ENCODE measurements at places on chromosomes 16 and 17. TPM values are rescaled to one million over a fixed set of nuclear protein-coding genes. Genes with fewer than 3 reads are reported as not detected.

DNA sequence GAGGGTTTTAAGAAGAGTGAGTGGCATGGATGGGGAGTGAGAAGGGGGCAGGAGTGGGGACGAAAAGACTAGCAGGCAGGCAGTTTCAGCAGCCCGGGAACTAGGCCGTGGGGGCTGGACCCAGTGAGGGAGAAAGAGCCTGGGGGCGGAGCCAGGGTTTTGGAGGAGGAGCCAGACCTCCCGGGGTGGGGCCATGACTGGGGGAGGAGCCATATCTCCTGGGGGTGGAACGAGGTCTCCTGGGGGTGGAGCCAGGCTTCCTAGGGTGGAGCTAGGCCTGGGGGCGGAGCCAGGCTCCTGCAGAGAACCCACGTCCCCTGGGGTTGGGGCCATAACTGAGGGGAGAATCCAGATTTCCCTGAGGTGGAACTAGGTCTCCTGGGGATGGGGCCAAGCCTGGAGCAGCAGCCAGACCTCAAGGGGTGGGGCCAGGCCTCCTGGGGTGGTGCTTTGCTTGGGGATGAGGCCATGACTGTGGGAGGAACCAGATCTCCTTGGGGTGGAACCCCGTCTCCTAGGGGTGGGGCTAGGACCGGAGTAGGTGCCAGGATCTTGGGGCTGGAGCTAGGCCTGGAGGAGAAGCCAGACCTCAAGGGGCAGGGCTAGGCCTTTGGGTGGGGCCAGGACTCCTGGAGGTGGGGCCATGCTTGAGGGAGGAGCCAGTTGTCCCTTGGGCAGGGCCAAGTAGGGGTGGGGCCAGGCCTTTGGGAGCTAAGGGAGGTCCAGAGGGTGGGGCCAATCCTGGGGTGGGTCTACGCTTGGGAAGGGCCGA lies 41.7 kb upstream of the JPH3 start:
- peaks cover 17% of the 10 kb centered on the region for H3K4me1 ChIP-seq
- no peak for DNase-seq
- no peak overlapping the region for H3K27ac ChIP-seq
- H3K36me3 ChIP-seq: no peaks in the 10 kb centered on the region
- no peak overlapping the region for H3K4me3 ChIP-seq

The RHBDL3 gene
- 0.33 TPM for total RNA-seq

The CALB2 gene
- not detected for total RNA-seq

GRCh38 chr17:82175201-82175600 lies 37.4 kb downstream of the CCDC57 start:
- no peak overlapping the region for H3K4me3 ChIP-seq
- no peak for DNase-seq
- H3K27ac ChIP-seq: no peak overlapping the region
- no peaks in the 10 kb centered on the region for H3K27me3 ChIP-seq

GRCh38 chr16:9976601-9977000 lies 205.6 kb downstream of the GRIN2A start:
- H3K4me1 ChIP-seq: no peaks in the 10 kb centered on the region
- H3K27ac ChIP-seq: no peak overlapping the region
- DNase-seq: no peak
- H3K36me3 ChIP-seq: no peaks in the 10 kb centered on the region

GRCh38 chr17:4090898-4091297 lies 51.9 kb downstream of the ZZEF1 start:
- H3K27me3 ChIP-seq: no peaks in the 10 kb centered on the region
- H3K27ac ChIP-seq: no peak overlapping the region

- no peak for DNase-seq
- peaks cover 62% of the 10 kb centered on the region for H3K4me1 ChIP-seq
- peak overlapping the region; percentile 71 for H3K4me3 ChIP-seq
- peaks cover 74% of the 10 kb centered on the region for H3K36me3 ChIP-seq
These were observed 68.2 kb downstream of the RNF213 start for GRCh38 chr17:80328634-80329380.

- peaks cover 9% of the 10 kb centered on the region for H3K36me3 ChIP-seq
- no peak overlapping the region for H3K27ac ChIP-seq
- DNase-seq: no peak
- no peaks in the 10 kb centered on the region for H3K4me1 ChIP-seq
These were observed 52.1 kb upstream of the GNG13 start for GRCh38 chr16:852451-853185.

DNA sequence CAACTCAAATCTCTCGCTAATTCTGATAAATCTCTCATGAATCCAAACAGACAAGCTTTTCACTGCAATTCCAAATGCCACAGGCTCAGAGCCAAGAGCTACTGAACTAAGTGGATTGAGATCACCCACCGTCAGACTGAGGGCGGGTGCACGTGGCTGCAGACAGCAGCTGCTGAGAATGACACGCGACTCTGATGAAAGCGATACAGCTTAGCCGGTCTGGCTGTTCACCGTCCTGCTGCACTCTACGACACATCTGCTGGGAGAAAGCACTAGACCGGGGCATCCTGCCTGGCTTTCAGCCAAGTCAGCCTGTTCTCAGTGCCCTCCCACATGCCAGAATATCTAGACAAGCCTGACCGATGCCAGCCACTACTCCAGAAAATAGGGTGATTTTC lies 42.6 kb downstream of the KLHDC4 start:
- peaks cover 60% of the 10 kb centered on the region for H3K4me1 ChIP-seq
- H3K4me3 ChIP-seq: peak overlapping the region; percentile 11
- H3K36me3 ChIP-seq: peaks cover 14% of the 10 kb centered on the region
- DNase-seq: peak; percentile 62
- H3K27me3 ChIP-seq: no peaks in the 10 kb centered on the region

DNA sequence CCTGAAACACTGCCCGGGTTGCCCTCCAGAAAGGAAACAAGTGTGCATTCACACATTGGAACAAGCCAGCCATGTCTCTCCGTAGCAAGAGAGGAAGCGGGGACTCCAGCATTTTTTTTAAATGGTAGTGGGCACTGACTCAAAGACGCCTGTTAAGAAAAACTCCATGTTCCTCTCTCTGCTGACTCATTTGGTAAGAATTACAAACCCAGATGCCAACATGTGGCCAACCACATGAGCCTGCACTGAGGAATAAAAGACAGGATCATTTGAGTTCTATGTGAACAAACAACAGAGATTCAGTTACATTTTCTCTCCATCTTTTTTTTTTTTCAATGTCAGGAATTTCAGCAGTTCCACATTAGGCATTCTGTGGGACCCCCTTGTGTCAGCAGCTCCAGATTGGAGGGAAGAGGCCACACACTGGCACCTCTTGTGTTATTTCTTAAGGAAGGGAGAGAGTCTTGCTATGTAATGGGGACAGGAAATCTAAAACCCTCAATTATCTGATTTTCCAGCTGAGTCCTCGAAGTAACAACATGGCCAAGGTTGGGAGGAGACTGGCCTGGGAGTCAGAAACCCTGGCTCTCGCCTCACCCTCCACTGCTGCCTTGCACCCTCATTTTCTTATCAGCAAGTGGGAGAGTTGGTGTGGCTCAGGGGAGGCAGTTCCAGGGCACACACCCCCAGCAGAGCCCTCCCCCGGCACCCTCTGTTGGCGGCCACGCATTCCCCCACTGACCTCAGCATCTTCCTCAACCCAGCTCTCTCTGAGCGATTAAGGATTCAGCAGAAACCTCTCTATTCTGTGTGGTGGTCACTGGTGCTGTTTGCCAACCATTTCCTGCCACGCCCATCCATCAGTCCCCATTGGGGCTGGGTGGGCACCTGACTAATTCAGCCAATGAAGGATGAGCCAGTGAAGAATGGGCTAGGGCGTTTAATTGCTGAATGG lies 173.0 kb downstream of the FOXL1 start:
- H3K27me3 ChIP-seq: peaks cover 18% of the 10 kb centered on the region
- no peaks in the 10 kb centered on the region for H3K4me1 ChIP-seq
- H3K36me3 ChIP-seq: no peaks in the 10 kb centered on the region

DNA sequence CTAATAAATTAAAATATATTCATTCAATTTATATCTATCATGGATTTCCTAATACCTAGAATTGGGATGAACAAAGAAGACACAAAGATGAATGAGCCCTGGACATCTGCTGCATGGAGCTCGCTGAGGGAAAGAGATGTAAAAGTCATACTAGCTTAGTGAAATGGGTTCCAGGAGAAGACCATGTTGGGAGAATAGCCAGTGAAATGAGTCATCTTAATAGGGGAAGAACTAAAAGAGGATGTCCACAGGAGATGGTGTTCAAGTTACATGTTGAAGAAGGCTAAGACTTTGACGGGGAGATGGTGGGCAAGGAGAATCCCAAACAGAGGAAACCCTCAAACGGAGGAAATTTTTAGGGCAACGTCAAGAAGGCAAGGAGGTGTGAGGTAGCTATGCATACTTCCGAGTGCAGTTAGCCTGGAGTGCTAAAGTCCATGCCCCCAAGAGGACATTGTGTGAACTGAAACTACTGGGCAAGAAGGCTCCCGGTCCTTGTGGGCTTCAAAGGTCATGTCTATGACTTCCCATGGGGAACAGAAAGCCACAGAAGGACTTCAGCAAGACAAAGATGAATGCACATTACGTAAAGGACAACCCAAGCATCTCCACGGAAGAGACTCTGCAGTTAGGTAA lies 220.5 kb upstream of the CDH11 start:
- H3K36me3 ChIP-seq: no peaks in the 10 kb centered on the region
- DNase-seq: no peak
- H3K4me1 ChIP-seq: no peaks in the 10 kb centered on the region
- H3K27me3 ChIP-seq: no peaks in the 10 kb centered on the region

DNA sequence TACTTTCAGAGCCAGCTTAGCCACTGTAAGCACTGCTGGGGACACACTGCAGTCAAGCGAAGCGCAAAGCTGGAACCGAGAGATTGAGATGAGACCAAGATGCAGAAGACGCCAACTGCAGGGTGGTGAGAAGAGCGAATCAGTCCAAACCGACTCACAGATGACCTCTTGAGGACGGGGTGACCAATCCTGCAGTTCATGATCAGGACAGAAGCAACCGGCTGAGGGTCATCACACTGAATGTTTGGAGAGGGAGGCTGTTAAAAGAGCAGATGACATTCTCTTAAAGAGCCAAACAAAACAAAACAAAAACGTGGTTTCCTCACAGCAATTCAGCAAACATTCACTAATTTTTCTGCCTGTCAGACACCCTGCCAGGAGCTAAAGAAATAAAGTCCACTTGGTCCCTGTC lies 8.5 kb downstream of the HASPIN start:
- H3K4me1 ChIP-seq: peaks cover 13% of the 10 kb centered on the region
- no peak overlapping the region for H3K4me3 ChIP-seq
- peaks cover 6% of the 10 kb centered on the region for H3K36me3 ChIP-seq
- H3K27me3 ChIP-seq: no peaks in the 10 kb centered on the region
- DNase-seq: no peak

DNA sequence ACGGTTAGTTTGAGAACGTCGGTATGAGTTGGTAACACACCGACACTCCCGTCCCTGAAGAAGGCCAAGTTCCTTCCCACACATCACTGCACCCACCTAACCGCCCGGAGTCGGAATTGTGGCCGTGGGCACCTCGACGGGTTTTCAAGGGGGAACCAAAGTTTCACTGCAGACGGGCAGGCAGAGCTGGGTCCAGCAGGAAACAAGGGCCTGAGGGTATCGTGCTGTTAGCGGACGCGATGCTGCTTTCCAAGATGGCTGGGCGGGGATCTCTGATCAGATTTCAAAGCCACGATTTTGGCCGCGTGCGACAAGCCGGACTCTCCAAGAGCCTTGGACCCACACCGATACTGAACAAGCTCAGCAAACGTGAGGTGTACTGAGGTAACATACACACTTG lies 82.3 kb upstream of the DOC2B start:
- no peak overlapping the region for H3K4me3 ChIP-seq
- peaks cover 6% of the 10 kb centered on the region for H3K4me1 ChIP-seq
- no peak for DNase-seq
- H3K36me3 ChIP-seq: no peaks in the 10 kb centered on the region

DNA sequence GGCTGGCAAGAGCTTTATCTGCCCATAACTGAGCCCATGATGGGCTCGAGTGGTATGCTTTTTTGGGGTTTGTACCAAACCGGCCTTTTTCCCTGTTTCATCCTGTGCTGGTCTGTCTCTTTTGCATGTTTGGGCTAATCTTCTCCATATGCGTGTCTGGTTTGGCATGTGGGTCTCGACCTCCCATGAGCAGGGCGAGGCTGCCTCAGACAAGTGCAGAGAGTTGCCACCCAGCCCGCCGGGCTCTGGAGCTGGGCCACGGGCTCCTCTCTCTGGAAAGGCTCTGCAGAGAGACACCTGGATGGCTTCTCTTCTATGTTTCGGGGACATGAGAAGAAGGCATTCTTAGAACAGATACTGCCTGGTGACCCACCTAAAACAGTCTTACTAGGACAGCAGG lies 67.8 kb upstream of the TBX2 start:
- peaks cover 5% of the 10 kb centered on the region for H3K4me1 ChIP-seq
- no peak overlapping the region for H3K27ac ChIP-seq
- H3K4me3 ChIP-seq: no peak overlapping the region
- no peaks in the 10 kb centered on the region for H3K27me3 ChIP-seq

The ABCA6 gene
- total RNA-seq: 1.1 TPM

DNA sequence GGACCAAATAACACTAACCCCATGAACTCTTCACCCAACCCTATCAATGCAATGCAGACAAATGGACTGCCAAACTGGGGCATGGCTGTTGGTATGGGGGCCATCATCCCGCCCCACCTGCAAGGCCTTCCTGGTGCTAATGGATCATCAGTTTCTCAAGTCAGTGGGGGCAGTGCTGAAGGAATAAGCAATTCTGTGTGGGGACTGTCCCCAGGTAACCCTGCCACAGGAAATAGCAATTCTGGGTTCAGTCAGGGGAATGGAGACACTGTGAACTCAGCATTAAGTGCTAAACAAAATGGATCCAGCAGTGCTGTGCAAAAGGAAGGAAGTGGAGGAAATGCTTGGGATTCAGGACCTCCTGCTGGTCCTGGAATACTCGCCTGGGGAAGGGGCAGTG lies 78.9 kb downstream of the TMC6 start:
- DNase-seq: no peak
- peaks cover 18% of the 10 kb centered on the region for H3K4me1 ChIP-seq
- H3K27me3 ChIP-seq: no peaks in the 10 kb centered on the region
- peaks cover 6% of the 10 kb centered on the region for H3K36me3 ChIP-seq
- no peak overlapping the region for H3K27ac ChIP-seq

The OR1A1 gene
- total RNA-seq: not detected

GRCh38 chr16:30774367-30775130 lies 12.4 kb downstream of the RNF40 start:
- peaks cover 18% of the 10 kb centered on the region for H3K36me3 ChIP-seq
- peak overlapping the region; percentile 70 for H3K4me3 ChIP-seq
- H3K27ac ChIP-seq: no peak overlapping the region
- H3K27me3 ChIP-seq: peaks cover 3% of the 10 kb centered on the region

The SLC35G3 gene
- not detected for total RNA-seq

The HOXB1 gene
- not detected for total RNA-seq

GRCh38 chr17:35486920-35487732 lies 38.6 kb upstream of the SLFN13 start:
- DNase-seq: peak; percentile 95
- H3K27ac ChIP-seq: peak overlapping the region; percentile 97
- H3K27me3 ChIP-seq: no peaks in the 10 kb centered on the region

- H3K36me3 ChIP-seq: peaks cover 49% of the 10 kb centered on the region
- peak overlapping the region; percentile 32 for H3K27ac ChIP-seq
- no peak for DNase-seq
- peaks cover 5% of the 10 kb centered on the region for H3K4me1 ChIP-seq
These were observed 45.1 kb downstream of the SF3B3 start for GRCh38 chr16:70568601-70569237.

The PRSS33 gene
- total RNA-seq: not detected

The EFCAB5 gene
- 2.5 TPM for total RNA-seq
